Esophagus mucosa (tissue), 1 donor: ENCODE measurements at places on chromosomes 2 and 18.

- ATAC-seq = no peak
Measured at GRCh38 chr2:55160422-55160821, 71.7 kb downstream of the CLHC1 start.

DNA sequence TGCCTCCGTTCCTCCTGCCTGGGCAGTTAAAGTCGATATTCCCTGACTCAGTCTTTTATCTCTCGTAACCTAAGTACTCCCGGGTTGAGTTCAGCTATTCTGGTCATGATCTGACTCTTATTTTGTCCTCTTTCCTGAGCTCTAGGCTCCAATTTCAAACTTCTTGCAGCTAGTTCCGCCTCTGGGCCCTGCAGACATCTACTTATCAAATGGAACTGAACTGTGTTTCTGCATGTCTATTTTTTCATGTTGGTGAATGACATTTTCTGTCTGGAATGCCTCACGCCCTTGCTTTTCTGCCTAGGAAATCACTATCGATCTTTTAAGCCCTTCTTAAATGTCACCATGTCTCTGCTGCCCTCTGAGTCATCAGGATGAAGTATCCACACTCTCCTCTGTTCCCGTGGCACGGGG is 101.5 kb downstream of the VAPA start:
- ATAC-seq = no peak

- no peak for ATAC-seq
Measured at GRCh38 chr2:29394311-29394980, 279.2 kb downstream of the CLIP4 start.

GRCh38 chr18:45852631-45853030 is 27.2 kb downstream of the SIGLEC15 start:
- no peak for ATAC-seq

DNA sequence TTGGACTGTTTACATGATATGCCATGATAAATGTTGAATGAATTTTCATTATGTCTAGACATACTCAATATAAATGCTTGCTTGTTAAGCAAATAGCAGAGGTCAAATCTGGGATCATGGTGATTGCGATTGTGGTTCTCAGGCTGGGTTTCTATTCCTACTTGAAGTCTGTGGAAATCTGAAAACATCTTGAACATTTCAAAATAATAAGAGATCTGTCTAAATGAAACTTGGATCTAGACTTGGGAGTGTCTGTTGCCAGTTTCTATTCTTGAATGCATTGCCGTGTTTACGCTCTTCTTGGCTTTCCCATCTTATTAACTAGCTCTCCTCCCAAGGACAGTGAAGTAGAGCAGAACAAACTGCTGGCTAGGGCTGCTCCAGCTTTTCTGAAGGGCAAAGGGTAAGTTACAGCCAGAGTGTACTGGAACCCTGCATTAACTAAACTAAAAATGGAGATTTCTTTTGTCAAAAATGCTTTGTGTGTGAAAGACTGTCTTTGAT is 127.7 kb downstream of the DTNA start:
- no peak for ATAC-seq

DNA sequence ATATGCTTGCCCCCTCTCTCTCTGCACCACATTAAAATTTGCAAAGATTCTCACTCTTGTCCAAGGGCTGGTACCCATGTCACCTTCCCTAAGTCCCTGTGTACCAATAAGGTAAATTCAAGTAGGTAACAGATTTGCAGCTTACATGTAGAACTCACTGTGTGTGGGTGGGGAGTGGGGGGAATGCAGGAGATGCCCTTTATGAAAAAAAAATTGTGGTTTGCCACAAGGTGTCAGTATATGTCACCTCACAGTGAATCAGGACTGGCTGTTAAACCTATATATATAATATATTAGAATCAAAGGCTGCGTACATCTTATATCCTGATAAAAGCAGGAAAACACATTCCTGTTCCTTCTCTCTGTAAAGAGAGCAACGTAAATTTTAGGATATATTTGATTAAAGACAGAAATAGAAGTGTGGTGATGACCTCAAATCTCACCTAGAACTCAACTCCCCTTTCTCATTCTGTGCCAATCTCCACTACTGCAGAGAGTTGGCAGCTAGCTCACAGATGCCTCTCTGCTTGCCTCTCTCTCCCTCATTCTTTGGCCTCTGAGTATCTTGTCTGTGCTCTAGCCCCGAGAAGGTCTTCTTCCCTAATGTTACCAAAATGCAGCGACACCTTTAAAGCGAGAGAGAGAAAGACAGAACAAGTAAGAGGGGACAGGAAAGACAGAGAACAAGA is 536 bp downstream of the XDH start:
- peak; percentile 34 for ATAC-seq

DNA sequence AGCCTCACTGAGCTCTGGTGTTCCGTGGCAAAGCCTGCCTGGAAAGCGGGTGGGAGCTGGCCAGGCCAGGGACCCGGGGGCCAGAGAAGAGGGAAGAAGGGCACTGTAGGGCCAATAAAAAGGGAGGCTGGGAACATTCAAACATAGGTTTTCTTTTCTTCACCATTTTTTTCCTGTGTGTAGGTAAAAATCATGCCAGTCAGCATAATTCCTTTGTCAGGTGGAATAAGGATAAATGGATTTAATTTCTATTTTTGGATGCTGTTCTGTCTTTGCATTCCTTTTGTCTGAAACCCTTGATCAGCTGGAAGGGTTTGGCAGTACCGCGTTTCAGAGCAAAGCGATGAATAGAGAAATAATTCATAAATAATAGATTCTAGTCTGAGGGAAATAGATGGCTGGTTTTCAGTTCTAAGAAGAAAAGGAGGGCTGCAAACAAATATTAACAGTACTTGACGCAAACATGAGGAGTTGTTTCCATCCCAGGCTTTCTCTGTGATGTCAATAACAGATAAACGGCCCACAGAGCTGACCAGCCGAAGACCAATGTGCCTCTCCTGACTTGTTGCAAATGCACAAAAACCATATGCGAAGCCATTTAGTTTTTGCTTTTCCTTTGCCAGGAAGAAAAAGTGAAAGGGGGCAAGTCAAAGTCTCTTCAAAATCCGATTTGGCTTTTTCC is 384.4 kb downstream of the TSN start:
- no peak for ATAC-seq

DNA sequence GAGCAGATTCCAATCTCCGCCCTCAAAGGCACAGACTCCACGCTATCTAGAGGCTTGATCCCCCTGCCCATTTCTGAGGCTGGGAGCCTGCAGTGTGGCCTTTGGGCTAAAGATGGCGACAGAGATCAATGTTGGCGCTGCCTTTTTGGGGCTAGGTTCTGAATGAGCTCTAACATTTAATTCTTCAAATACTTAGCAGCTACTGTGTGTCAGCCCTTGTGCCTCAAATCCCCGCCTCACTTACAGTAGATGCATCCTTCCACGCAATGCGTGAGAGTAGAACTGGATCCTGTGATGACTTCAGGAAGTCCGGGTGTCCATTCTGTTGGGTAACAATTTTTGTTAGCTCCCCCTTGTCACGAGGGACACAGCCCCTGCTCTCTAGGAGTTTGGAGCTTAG is 12.4 kb downstream of the IL1F10 start:
- peak; percentile 40 for ATAC-seq

DNA sequence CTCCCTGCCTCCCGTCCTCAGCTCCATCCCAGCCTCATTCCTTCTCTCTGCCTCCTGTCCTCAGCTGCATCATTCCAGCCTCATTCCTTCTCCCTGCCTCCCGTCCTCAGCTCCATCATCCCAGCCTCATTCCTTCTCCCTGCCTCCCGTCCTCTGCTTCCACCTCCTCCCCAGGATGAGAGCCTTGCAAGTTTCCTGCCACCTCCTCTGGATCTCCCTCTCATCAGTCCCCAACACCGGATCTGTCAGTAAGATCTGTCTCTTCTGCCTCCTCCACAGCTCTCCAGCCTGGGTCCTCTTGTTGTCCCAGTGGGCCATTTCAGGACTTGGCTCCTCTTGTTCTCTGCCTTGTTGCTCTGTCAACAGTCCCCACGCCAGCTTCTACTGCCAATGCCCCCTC is 130.9 kb downstream of the NDUFA10 start:
- no peak for ATAC-seq

DNA sequence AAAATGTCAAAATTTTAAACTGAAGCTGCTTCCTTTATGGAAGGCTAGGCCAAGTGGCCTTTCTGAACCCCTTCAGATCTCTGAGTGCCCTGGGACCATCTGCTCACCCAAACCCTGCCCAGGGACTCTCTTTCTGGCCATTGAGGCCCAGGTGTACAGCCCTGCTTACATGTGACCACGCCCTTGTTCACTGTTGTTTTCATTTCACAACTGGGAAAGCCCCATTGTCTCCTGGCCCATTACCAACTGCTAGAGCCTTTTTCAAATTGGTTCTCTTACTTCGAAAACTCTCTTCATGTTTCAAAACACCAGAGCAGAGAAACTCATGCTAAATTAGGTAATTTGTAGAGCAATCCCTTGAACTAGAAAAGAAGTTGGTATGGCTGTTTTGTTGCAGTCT is 219.5 kb upstream of the TANK start:
- peak; percentile 28 for ATAC-seq

DNA sequence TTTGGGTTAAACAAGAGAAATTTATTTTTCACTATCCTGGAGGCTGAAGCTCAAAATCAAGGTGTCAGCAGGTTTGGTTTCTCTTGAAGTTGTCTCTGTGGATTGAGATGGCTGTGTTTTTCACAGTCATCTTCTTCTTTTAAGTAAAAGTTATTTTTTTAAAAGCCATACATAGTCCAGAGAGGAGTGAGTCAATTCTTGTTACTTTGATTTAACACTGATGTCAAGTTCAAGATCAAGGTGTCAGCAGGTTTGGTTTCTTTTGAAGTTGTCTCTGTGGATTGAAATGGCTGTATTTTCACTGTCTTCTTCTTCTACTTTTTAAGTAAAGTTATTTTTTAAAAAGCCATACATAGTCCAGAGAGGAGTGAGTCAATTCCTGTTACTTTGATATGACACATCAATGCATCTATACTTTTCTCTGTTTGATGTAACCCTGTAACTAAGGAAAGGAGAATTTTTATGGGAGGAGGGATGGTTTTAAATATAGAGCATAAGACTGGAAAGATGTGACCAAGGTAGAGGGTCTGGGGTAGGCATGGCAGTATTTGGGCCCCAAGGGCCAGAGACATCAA is 22.5 kb upstream of the RASGRP3 start:
- no peak for ATAC-seq

- peak; percentile 52 for ATAC-seq
Measured at GRCh38 chr2:7427293-7428060, 510.3 kb downstream of the RNF144A start.

DNA sequence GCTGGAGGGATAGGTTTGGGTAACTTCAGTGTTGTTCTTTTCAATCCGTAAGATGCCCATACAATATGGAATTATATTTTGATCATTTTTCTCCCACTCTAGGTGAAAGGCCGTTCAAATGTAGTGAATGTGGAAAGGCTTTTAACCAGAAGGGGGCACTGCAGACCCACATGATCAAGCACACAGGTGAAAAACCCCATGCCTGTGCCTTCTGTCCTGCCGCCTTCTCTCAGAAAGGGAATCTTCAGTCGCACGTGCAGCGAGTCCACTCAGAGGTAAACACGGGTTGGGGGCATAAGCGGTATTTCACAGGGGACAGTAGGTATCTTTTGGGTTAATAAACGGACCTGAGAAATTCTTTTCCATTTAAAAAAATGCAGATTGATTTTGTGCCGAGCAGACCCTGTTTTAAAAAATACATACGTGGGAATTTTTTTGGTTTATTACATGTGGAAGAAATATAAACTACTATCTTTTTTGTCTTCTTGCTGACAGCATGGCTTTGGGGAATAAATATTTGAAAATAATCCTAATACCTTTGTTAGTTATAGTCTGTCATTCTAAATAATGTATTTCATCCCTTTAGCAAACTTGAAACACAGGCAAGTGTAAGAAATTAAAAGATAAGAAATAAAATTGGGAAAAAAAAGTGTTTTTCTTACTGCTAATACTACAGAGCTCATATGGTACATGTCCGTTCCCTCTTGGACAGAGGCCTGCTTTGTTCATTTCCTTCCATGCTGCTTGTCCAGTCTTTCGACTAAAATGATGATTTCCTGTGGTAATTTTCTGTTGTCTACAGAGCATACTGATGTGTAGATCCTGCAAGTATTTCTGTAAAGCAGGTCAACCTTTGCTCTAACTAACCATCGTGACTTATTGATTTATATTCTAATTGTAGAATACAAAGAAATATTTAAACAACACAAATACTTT is 53.3 kb downstream of the ZNF236 start:
- no peak for ATAC-seq

GRCh38 chr2:31675485-31675901 is 94.8 kb upstream of the SRD5A2 start:
- ATAC-seq = no peak

DNA sequence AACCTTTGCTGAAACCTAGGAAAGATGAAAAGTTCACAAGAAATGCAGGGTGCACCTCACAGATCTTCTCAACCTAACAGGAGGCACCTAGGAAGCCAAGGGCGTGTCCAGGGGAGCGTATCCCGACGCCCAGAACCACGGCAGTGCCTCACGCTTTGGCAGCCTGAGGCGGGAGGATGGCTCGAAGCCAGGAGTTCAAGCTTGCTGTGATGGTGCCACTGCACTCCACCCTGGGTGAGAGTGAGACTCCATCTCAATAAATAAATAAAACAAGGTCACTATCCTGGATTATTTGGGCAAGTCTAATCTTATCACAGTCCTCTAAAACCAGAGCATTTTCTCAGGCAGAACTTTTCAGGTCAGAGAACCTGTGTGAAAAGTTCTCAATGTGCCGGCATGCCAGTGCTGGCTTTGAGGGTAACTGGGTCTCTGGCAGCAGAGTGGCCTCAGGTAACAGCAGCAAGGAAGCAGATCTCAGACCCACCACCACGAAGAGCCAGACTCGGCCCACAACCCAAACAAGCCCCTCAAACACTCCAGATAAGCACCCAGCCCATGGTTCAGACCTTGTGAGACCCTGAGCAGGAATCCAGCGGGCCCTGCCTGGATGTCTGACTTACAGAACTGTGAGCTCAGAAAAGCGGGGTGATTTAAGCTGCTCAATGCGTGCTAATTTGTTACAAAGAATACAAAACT is 11.7 kb downstream of the HSBP1L1 start:
- peak; percentile 90 for ATAC-seq

DNA sequence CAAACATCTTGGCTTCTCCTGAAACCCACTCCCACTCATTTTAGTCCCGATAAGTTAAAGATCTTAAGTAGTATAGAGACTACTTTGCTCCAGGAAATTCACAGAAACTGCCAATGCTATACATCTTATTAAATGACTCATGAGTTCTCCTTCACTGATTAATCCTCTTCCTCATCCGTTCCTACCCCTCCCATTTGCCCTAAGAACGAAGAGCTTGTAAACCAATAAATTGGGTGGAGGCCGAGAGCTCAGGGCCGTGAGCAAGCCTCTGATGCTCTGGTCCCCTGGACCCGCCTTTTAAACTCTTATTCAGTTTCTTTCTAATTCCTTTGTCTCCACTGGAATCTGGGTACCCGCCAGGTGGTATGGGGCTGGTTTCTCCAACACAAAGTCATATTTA is 68.6 kb downstream of the METTL8 start:
- peak; percentile 46 for ATAC-seq

DNA sequence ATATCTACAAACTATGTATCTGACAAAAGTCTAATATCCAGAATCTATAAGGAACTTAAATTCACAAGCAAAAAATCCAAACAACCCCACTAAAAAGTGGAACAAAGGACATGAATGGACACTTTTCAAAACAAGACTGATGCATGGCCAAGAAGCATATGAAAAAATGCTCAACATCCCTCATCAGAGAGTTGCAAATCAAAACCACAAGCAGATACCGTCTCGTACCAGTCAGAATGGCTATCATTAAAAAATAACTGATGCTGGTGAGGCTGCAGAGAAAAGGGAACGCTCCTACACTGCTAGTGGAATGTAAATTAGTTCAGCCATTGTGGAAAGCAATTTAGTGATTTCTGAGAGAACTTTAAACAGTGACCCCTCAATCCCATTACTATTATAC is 56.5 kb downstream of the CCBE1 start:
- ATAC-seq = no peak
